MM.1S (cell line): ENCODE measurements at places on chromosomes 16 and 17.

- DNase-seq: no peak
Measured at GRCh38 chr17:77374170-77374936, 233.6 kb downstream of the SEC14L1 start.

DNA sequence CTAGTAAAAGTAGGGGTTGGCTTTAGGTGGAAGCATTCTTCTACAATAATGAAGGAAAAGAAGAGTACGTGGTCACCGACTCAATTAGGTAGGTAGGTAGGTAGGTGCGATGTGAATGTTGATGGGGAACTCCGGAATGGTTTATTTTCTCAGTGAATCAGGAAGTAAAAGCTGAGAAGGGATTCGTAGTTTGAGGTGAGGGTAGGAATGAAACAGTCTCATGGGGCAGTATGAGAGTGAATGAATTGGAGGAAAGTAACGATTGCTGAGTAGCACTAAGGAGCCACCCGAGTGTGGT is 13.9 kb downstream of the PER1 start:
- DNase-seq: no peak

- DNase-seq: no peak
Measured at GRCh38 chr17:58947824-58948223, 158.9 kb downstream of the TRIM37 start.

DNA sequence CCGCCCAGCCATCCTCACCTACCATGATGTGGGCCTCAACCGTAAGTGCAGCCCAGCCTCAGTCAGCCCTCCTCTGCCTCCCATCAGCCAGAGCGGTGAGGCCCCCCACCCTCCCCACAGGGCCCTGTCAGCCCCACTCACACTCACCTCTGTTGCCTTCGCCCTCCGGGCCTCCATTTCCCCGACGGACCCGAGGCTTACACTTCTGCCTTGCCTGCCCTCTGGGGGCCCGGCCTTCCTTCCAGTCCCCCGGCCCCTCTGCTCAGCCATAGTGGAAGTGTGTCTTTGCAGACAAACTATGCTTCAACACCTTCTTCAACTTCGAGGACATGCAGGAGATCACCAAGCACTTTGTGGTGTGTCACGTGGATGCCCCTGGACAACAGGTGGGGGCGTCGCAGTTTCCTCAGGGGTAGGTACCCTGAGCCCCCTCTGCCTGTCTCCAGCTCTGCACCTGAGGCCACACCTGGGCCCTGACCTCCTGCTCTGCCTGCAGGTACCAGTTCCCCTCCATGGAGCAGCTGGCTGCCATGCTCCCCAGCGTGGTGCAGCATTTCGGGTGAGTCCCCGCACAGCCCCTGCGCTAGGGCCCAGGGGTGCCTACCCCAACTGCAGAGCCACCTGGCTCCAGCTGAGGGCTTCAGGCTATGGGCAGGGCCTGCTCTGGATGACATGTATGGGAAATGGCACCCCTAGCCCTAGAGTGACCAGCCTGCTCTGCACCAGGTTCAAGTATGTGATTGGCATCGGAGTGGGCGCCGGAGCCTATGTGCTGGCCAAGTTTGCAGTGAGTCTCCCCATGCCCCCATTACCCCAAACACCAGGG is 4.1 kb downstream of the NDRG4 start:
- no peak for DNase-seq

- DNase-seq: no peak
Measured at GRCh38 chr17:71380535-71380934, 740.3 kb upstream of the SOX9 start.

- no peak for DNase-seq
Measured at GRCh38 chr17:8867361-8867981, at the start of gene PIK3R6. TSS of gene PIK3R6 (minus strand) at chr17:8867674. CDS start at chr17:8849794, 17,880 bp downstream.

DNA sequence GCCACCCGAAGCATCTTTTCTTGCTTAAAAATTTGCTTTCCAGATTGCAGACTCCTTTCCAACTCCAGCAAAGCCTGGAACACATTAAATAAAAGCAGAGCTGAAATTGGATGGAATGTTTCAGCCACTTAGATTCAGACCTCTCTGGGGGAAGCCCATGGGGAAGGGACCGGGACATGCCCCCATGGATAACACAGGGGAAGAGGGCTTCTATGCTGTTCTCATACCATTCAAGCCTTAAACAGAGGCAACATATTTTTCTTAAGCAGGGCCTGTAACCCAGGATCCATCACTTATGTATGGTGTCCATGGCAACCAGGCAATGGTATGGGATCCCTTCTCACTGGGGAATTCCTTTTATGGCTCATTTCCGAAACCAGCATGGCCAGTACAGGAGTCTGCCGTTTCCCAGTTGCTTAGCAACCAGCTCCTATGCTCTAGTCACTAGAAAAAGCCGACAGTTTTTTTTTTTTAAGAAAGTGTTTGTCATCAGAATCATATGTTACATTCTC is 62.0 kb upstream of the MARCHF10 start:
- DNase-seq: peak; percentile 50

- no peak for DNase-seq
Measured at GRCh38 chr16:12920739-12921138, 19.3 kb downstream of the SHISA9 start.

- DNase-seq: peak; percentile 26
Measured at GRCh38 chr17:59027750-59028149, 78.9 kb downstream of the TRIM37 start.

GRCh38 chr16:10599626-10600025 is 19.2 kb upstream of the EMP2 start:
- DNase-seq: peak; percentile 57

- no peak for DNase-seq
Measured at GRCh38 chr17:82874011-82874835, 34.4 kb upstream of the ZNF750 start.

DNA sequence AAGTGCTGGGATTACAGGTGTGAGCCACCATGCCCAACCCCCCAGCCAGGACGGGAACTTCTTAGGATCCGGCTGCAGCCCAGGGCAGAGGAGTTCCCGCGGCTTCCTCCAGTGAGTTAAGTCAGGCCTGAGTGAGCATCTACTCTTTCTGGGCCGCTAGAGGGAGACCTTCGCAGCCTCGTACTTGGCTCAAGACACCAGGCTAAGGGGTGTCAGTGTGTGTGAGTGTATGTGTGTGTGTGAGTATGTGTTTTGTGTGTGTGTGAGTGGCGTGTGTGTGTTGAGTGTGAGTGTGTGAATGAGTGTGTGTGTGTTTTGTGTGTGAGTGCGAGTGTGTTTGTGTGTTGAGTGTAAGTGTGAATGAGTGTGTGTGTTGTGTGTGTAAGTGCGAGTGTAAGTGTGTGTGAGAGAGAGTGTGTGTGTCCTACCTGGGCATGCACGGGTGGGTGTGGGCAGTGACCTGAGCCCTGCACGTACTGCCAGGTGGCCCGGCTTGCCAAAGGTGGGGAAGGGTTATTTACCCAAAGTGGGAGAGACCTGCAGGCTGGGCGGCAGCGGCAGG is 58.5 kb downstream of the TMEM235 start:
- peak; percentile 87 for DNase-seq

DNA sequence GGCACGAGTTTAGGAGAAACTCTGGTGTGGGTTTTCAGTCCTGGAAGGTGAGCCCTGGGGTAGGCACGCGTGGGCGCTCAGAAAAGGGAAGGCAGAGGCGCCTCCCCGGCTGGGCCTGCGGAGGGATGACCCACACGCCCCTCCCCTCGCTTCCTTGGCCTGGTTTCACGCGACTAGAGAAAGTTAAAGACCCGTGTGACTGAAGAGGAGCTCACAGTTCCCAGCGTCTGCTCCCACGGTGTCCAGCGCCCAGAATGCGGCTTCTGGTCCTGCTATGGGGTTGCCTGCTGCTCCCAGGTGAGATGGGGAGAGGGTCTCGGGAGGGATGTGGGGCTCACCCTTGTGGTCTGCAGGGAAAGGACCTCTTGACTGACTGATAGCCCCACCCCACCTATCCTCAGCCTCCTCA is at the start of gene CD300LG:
Gene CD300LG, plus strand, starts transcription at position 214 of the 409 bp plus-strand sequence. Its CDS starts 41 bp downstream, at position 255.
- DNase-seq: no peak

- no peak for DNase-seq
Measured at GRCh38 chr16:259814-260253, 15.9 kb downstream of the RGS11 start.
